ENCODE measurements at places on chromosomes 5 and 9.

DNA sequence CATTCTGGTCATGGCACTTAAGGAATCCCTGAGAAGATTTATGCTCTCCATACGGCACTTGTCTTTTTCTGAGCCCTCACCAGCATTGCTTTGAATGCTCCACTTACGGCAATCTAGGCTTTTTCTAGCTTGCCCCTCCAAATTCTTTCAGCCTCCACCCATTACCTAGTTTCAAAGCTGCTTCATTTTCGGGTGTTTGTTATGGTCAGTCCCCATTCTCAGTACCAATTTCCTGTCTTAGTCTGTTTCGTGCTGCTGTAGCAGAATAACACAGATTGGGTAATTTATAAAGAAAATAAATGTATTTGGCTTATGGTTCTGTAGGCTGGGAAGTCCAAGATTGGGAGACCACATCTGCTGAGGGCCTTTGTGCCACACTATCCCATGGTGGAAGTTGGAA is 42.0 kb downstream of the ARHGEF28 start:
- DNase-seq = no peak

DNA sequence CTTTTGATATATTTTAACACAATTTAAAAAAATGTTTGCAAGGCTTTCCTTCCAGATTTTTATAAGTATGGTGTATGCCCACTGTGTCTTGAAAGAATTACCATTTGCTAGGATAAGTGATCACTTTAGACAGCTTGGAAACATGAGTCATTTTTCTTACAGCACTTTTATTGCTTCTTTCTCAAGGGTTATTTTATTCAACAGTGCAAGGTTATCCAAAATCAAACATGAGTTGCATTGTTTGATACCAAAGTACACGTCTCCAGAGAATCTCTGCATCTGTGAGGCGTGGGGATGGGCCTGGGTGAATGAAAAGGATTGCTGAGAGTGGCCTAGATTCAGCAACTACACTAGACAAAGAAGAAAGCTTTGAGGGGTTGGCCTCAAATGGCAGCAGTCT is 329.6 kb downstream of the ADAMTS6 start:
- no peak for DNase-seq

DNA sequence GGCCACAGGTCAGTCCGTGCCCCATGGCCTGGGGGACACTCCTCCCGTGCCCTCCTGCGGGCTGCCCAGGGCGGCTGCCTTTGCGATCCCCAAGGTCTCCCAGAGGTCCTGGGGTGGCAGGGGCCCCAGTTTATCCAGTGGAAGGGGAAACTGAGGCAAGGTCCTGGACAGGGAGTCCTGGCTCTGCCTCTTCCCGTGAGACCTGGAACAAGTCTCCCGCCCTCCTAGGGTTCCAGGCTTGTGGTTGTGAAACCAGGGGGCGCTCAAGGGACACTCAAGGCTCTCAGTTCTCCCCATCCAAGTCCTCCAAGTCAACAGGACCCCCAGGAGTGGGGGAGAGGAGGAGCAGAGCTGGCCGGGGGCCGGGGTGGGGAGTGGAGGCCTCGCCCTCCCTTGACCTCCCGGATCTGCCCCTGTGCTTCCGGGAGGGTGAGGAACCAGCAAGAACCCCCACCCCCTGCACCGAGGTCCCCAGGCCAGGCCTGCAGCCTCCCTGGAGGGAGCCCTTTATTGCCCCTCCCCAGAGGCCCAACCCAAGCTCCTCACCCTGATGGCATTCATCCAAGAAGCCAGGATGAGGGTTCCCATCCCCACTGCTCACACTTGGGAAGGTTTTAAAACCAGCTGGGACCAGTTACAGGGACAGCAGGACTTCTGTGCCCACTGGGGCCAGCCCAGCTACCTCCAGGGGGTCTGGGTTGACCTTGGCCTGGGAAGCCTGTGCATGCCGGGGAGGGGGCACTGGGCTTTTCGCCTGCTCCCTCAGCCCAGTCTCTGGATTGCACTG is 24.7 kb upstream of the TMEM250 start:
- DNase-seq = no peak

DNA sequence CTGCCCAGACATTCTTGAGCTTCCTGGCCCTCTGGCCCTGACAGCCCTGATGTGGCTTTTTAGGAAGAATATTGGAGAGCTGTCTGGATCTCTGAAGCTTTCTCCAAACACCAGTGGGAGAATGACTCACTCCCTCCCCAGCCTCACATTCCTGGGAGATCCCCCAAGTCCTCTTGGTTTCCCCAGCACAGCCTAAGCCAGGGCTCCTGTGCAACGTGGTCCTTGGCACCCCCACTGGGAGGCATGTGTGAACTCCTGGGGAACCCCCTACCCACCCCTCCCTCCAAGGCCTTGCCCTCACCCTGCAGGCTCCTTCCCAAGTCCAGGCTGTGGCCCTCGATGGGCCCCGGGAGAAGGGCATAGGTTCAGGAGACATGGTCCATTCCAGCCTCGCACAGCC is 12.7 kb downstream of the GLIPR2 start:
- DNase-seq = no peak

GRCh38 chr5:87788416-87788815 is 375.7 kb upstream of the CCNH start:
- no peak for DNase-seq

DNA sequence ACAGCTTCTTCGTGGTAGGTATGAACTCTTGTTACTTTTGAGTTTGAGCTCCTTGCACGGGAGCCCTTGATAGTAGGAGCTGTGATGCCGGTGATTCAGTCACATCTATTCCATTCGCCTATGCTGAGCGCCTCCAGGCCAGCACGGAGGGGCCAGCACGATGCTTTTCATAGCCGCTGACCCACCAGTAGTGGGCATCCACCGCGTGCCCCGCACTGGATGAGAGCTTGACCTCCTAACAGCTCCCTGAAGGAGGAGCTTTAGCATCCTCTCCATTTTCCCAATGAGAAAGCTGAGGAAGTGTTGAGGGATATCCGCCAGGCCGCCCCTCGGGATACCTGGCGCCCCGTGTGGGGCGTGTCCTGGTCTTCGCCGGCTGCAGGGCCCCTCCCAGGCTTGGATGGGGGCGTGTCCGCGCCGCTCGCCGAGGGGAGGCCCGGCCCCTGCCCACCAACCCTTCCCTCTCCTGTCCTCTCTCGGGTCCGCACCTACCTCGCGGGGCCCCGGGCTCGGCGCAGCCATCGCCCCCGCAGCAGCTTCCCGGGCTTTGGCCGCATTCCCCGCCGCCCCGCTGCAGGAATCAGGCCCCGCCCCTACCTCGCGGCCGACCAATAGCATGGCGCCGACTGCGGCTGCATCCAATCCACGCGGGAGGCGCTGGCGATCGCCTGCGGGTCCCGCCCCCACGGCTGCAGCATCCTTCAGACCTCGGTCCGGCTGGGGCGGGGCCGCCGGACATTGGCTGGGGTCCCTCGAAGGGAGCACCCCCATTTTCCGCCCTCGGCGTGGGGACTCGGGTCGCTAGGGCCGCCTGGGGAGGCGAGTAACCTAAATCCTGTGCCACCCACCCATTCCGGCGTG is at the start of gene PIP5KL1:
Gene PIP5KL1, minus strand, starts transcription at position 547 of the 861 bp plus-strand sequence. Its CDS starts 25 bp downstream, at position 522.
- DNase-seq = peak; percentile 89
